ENCODE measurements at places on chromosomes 6 and 20.

GRCh38 chr6:146587459-146587858, 11.3 kb upstream of the ADGB start:
- DNase-seq = no peak

- DNase-seq = no peak
Measured at GRCh38 chr20:38144598-38144973, 20.5 kb downstream of the TGM2 start.

DNA sequence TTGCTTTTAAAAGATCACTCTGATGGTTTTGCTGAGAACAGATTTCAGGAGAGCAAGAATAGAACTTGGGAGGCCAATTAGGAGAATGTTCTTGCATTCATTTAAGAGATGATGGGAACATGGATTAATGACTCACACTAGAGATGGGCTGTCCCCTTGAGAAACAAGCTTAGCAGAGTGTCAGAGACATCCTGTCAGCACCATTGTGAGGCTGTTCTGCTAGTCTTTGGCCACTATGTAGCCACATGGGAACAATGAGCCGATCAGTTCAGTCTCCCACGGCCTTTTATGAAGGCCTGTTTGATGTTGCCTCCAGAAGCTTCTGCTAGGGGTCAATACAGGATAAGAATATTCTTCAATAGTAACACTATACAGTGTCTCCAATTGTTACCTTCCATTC, 113.0 kb upstream of the EYA4 start:
- no peak for DNase-seq

- DNase-seq = no peak
Measured at GRCh38 chr6:16544521-16544920, 216.7 kb downstream of the ATXN1 start.

- DNase-seq = no peak
Measured at GRCh38 chr6:33698494-33698893, 13.0 kb downstream of the UQCC2 start.

- no peak for DNase-seq
Measured at GRCh38 chr20:2292416-2293110, 3.2 kb upstream of the TGM3 start.

DNA sequence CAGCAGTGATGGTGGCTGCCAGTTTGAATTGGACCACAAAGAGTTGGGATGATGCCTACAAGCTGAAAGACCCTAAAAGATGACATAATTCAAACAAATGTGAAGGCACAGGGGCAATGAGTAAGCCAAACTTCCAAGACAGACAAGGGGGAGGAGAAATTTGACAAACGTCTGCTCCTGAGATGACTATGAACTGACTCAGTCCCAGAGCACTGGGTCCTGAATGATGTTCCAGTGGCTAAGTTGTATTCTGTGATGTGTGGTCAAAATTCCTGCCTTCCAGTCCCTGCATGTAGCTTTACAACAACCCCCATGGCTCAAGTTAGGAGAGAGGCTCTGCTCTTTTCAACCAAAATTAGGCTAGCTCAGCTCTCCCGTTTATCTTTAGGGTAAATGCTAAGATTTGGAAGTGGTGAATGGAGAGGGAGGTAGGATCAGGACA, 86.1 kb upstream of the SIRPA start:
- DNase-seq = peak; percentile 97

- no peak for DNase-seq
Measured at GRCh38 chr20:42752620-42753019, 437.1 kb downstream of the PTPRT start.

DNA sequence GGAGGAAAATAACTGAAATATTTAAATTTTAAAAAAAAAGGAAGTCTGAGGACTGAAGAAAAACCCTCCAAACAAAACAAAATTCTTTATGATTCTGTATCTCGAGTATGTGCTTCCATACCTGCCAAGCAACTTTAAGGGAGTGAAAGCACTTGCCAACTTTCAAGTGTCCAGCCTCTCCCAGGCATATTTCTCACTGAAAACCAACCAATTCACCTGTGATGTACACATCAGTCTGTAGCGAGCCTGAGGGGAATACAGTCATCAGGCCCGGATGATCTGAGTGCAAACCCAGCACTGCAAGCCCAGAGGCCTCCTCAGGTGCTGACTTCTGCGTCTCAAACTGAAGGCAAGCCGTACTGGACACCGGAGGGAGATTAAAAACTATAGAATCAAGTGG, 164.8 kb upstream of the NT5E start:
- no peak for DNase-seq

DNA sequence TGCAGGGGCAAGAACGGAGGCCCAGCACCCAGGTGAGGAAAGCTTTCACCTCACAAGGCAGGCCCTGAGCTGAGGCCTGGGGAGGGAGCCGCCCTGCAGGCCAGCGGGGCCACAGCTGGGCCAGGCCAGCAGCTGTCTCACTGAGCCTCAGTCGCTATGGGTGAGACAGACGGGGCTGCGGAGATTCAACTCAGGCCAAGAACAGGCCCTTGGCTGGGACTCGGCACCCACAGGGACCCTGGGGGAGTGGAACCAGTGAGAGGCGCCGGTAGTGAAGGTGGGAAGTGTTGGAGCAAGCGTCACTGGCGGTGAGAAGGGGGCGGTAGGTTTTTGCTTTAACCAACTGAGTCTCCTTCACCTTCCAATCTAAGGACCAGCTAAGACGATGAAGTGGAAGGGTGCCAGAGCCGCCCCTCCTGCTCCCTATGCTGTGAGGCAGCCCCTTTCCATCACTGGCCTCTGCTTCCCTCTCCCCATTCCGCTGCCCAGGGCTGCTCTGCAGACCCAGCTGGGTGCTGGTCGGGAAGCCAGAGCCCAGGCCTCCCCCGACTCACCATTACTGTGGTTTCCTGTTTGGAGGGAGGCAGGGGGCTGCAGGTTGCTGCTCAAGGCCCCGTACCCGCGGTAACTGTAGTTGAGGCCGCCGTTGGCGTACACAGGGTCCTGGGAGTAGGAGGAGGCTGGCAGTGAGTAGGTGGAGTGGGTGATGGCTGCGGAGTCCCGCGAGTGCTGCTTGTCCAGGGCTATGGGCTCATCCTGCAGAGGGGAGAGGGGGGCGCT, 93.7 kb downstream of the ASXL1 start:
- no peak for DNase-seq

GRCh38 chr20:62744741-62745191, 36.1 kb downstream of the NTSR1 start:
- DNase-seq = no peak

DNA sequence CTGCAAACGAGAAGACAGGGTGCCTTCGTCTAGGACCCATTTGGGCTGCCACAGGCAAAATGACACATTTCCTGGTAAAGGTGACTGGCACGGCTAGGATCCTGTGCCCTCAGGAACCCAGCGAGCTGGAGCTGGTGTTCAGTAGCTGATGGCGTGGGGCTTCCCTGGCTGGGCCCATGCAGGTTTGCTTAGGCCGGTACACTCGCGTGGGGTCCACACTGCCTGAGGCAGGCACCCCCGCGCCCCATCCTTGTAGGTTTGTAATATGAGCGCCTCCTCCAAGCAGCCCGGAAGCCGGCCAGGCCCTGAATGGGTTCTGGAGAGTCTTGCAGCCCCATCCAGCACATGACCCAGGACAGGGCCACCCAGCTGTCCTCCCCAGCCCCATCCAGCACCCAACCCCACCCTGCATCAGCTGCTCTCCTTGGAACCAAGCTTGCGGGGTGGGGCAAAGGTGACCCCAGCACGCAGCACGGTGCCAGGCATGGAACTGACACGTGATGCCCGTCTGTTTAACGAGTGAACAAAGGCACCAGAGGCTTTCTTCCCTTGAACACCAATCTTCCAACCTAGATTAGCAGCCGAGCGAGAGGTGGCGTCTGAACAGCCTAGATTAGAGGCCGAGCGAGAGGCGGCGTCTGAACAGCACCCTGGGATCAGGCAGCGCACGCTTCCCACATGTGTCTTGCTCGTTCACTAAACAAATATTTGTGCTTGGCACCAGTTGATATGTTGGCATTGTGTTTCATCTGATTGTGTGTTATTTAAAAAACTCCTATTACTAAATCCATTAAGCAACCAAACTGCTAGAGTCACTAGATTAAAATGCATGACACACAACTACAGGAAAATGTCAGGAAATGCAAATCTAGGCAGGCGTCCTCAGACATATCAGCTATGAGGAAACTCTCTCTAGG, 112.1 kb downstream of the DLL1 start:
- DNase-seq = peak; percentile 10

- no peak for DNase-seq
Measured at GRCh38 chr6:130239755-130240154, 17.0 kb upstream of the SAMD3 start.

GRCh38 chr20:62624325-62624690, 18.0 kb upstream of the SLCO4A1 start:
- peak; percentile 53 for DNase-seq

DNA sequence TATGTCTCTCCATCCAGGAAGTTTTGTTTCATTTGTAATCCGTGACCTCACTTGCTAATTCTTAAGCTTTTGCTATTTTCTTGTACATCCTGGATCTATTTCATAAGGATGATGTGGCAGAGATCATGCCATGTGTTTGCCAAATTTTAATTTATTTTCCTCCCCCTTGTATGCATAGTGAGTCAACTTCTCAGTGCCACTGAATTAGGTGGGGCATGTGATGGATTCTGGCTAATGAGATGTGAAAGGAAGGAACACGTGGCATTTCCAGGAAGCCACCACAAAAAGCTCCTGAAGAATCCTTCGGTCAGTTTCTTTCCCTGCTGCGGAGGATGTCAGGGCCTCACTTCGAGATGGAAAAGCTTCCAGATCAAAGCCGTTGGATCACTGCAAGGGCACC, 86.2 kb upstream of the PRL start:
- DNase-seq = peak; percentile 7

DNA sequence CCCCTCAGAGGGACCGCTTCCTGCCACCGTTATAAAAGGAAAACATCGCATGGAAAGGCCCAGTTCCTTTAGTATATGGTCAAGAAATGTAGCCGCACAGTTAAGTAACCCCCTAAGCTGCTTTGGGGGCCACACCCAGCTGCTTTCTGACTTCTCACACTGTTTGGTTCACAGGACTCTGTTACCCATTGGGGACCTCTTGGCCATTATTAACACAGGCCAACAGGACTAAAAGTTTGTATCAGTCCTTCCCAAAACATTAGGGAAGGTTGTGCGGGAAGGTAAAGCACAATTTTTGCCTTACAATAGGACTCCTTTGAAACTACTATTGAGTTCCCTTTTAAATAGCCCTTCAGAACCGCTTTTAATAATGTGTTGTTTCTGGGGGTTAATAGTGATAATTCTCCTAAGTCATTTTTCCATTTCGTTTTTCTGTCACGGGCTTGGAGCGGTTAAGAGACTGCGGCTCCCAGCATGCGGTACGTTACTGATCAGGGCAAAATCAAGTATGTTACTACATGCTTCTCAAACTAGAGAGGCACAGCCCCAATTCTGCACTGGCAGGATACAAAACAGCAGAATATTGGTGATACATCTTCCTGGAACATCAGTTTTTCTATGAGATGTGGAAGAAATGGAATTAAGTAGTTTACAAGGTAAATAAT, 668 bp upstream of the RPP40 start:
- no peak for DNase-seq

- DNase-seq = peak; percentile 13
Measured at GRCh38 chr6:14380086-14380820, 262.7 kb downstream of the CD83 start.

- no peak for DNase-seq
Measured at GRCh38 chr6:160426136-160426535, 78.0 kb downstream of the SLC22A3 start.

DNA sequence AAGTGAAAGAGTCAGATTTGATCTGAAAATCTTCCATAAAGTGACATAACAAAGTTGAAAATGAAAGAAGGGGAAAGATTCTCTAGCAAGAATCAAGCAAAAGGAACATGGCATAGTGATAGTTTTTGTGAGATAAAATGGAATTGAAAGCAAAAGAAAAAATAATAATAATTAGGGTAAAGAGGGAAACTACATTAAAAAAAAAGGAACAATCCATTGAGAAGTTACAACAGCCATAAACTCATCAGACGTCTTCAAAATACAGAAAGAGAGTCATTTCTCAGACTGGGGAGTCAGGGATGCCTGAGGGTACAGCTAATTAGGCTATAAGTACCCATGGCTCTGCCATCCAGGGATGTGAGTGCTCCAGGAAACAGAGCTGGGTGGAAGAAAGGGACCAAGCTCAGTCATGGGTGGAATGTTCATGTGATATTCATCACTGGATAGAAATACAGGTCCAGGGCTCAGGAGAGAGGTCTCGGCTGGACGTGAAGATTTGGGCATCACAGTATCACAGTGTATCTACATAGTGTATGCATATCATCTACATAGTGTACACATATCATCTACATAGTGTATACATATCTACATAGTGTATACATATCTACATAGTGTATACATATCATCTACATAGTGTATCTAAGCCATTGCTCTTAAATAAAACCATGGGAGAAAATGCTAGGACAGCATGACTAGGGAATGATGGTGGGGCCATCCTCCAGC, 29.4 kb downstream of the DUSP22 start:
- no peak for DNase-seq

DNA sequence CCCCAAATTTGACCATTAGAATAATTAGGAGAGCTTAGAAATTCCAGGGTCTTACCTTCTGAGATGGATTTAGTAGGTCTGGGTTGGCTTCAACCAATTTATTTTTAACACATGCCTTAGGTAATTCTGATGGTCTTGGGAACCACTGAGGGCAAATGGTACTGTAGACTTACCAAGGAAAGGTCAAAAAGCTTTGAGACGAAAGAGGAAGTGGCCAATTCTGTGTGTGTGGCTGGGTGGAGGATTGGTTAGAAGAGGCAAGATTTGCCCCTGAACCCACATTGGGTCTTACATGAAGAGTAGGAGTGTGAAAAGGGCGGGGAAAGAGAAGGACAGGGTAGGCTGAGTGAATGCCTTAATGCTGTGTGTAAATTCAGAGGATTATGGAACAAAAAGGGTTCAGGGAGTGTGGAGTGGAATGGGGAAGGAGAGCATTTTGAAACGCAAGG, 2.7 kb downstream of the ITCH start:
- DNase-seq = no peak

Measured in kidney tubule cell (primary cell).